ENCODE measurements at places on chromosomes 2 and 18.

DNA sequence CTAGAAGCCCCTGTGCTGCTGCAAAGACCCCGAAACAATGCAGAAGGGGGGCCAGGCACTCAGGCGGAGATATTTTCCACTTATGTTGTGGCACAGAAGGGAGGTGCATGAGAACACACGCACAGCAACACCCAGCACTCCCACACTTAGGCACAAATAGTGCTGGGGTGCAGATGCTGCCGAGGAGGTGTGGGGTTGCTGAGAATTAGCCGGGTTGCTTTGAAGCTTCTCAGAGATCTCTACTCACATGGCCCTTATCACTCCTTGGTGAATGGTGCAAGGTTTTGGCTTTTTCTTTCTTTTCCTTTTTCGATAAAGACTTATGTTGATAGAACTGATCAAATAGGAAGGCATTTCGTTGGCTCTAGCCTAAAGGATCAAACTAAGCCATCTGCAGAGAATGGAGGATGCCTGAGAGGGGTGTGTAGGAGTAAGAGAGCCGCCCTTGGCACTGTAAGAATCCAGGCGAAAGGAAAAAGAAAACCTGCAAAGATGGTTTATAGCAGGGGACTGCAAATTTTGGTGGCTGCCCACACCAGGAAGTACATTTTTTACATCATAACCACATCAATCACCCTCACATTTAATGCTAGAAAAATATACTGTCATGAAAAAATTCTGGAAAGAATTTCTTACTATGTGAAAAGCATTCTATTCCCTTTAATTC lies 27.9 kb upstream of the FHL2 start:
- no peak for DNase-seq

GRCh38 chr2:60297296-60298005 lies 256.0 kb downstream of the BCL11A start:
- no peak for DNase-seq

DNA sequence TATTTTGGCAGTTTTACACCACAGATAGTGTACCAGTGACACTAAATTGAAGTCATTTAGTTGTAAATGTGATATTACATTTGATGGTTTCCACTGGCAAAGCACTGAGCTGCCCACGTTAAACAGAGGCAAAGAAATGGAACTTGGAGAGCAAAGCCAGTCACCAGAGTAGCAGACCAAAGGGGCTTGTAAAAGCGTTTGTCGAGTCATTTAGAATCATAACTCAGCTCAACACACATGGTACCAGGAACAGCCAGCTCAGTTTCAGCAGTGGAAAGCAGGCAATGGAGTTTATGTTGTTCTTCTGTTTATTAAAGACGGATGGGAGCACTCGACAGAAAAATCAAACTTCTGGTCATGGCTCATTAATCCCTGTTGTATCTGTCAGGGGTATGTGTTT lies 91.2 kb downstream of the POU3F3 start:
- no peak for DNase-seq

DNA sequence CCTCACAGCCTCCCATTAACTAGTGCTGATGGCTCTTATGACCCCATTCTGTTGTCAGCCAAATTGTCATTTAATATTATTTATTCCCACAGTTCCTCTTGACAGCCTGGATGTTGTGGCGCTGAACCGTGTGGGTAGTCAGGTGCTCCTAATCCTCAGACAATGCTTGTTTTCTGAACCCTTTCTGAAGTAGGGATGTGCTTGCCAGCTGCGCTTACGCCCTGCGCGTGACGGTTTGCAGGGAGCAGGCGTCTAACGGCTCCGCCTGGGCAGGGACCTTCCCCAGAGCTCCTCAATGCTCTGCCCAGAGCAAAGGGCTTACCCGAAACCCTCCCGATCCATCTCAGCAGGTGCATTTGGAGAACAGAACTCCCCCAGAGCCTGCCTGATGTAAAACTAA lies 358.2 kb upstream of the MYT1L start:
- DNase-seq = no peak

DNA sequence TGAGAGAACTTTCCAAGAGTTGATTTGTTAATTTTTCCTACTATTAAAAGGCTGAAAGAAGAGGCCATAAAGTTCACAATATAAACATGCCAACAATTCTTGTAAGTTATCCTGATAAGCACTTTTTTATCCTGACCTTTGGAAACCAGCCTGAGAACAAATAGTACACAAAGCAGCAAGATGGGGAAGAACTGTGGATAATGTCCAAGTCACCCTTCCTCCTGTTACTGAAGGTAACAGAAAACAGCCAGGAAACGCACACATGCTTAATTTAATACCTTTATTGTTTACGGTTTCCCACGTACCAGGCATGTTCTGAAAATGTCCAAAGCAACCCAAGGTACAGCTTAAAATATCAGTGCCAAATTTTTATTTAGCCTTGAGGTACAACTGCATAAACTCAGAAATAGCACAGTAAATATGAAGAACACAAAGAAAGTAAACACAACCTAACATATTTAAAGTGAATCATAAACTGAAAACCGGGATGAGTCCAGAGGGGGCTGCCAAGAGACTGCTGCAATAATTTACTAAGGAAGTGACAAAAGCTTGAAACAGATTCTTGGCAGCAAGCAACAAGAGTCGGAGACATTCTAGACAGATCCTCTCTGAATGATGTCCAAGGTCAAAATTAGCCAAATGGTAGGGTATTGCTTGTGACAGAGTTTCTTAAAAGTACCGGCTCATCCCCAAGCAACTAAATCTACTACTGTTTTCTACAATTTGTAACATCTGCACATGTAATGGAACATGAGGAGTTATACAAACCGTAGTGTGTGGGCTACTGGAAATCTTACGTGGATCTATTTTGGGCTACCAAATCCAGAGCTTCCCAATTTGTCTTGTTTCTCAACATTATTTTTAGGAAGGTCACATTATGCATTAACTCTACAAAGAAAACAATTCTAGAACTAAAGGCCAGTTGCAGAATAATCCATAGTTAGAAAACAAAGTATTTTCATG lies 93.2 kb downstream of the CABYR start:
- no peak for DNase-seq

DNA sequence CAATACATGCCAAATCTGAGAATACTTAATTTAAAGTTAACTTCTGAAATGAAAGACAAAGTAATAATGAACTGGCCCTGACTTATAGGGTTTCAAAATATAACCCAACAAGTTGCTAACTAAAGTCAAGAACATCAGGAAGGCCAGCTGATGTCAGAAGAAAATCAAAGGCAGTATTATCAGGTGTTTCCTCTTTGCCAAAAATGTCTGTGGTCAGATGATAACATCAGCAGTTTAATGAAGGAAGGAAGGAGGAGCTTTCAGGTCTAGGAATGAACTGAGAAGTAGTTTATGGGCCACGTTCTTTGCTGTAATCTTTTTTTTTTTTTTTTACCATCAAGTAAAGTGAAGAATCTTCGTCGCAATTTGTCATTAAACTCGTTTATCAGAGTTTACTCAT lies 40.9 kb downstream of the CDH2 start:
- DNase-seq = no peak

DNA sequence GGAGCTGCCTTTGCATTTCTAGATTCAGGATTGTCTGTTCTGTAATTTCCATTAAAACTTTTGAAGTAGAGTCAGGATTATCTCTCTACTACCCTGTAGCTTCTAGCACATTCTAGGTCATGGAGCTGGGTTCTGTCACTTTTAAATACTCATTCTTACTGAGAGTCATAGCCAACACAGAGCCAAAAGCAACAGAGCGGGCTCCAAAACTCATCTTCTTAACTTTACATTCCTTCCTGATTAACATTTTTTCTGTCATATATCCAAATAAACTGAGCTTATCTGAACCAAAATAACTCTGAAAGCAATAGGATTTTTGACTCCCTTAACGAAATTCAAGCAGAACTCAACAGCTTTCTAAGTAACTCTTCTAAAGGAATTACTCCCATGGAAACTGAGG lies 12.9 kb downstream of the PREPL start:
- no peak for DNase-seq

GRCh38 chr2:191844706-191845105 lies 2.2 kb downstream of the CAVIN2 start:
- no peak for DNase-seq

DNA sequence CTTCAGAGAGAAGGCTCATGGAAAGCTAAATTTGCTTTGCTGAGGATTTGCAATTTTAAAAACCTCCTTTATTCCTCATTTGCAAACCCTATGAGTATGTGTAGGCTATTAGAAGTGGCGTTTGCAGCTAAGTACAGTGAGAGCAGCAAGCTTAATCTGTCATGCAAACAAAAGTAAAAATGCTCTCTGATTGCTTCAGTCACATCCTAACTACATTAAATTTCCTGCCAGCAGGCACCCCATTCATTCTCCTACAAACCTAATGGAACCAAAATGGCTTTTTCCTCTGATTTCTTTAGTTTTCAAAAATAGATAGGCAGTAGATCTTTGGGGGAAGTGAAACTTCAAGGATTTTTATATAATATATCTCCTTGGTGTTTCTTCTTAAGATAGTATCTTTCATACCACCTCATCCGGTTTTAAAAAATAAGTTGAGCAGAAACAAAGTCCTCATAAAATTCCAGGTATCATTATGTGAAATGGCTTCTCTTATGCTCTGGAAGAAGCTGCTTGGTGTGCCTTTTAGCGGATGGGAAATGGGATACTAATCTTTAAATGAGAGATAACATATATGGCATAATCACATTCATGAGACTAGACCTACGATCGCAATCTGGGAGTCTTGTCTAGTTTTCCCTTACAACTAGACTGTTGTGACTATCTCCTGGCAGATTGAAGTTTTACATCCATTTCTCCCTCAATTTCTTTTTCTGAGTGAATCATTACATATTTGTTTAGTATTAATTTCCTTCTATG lies 49.1 kb downstream of the CLIP4 start:
- DNase-seq = no peak

DNA sequence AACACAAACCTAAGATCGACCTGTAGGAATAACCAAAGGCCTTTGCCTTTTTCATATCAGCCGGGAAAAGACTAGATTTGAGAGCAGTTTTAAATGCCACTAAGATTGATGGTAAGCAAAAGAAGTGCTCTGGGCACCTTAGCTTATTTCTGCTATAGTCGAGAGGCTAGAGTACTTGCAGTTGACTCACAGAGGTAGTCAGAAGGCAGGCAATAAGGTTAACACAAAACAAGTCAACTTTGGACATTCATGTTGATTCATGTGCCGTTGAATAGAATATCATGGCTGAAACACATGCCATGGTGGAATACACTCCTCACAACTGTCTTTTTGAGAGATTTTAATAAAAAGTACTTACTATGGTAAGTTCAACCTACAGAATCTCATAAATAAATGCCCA lies 507.6 kb downstream of the ZEB2 start:
- DNase-seq = no peak

DNA sequence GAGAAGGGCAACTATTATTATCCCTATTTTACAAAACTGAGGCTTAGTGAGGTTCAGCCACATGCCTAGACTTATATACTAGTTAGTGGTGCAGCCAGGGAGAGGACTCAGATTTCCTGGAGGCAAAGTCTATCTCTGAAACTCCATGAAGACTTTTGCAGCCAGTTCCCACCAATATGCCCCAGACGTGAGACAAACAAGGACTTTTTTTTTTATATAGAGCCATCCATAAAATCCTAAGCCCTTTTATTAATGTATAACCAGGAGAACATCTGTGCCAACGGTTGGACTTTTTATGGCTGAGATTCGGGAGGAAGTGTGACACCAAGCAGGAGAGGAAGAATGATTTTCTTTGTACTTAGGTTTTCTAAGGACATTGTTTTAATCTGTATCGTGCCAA lies 29.9 kb downstream of the LIPG start:
- DNase-seq = no peak

- DNase-seq = no peak
These were observed 32.1 kb downstream of the PSMD1 start for GRCh38 chr2:231088754-231089153.

GRCh38 chr18:67428805-67429204 lies 87.7 kb downstream of the DSEL start:
- no peak for DNase-seq

GRCh38 chr18:37276111-37276890 lies 289.3 kb downstream of the CELF4 start:
- DNase-seq = no peak

DNA sequence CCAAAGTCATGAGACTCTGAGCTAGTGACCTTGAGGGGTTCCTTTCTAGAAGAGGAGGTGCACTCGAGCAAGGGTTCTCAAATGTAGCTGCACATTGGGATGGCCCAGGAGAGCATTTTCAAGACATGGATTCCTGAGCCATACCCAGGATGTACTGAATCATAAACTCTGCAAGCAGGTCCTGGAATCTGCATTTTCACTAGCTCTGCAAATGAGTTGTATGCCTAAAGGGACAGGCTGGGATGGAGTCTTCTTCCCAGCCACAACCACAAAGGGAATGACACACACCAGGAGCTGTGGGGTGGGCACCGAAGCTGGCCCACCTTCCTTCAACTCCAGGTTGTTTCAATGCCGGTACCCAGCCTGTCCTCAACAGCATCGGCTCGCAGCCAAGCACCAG lies 90.6 kb downstream of the GALNT14 start:
- no peak for DNase-seq

- DNase-seq = no peak
These were observed 154.9 kb downstream of the SATB2 start for GRCh38 chr2:199302851-199303250.

DNA sequence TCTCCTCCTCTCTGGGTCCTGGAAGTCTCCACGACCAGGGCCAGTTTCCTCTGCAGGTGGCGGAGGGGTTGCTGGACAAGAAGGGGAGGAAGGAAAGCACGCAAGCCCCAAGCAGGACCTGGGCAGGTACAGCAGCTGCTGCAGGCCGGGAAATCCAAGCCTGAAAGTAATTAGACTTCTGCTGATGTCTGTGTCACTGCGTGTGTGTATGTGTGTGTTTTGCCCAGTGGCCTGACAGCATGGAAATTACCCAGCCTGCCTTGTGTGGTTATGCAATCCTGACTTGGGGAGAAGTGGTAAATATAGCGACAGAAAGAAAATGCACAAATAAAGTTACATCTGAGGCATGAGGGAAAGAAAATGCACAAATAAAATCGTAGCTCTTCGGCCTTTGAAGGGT lies 121.8 kb upstream of the ZBTB14 start:
- DNase-seq = peak; percentile 64

- DNase-seq = no peak
These were observed 134.9 kb downstream of the ZAP70 start for GRCh38 chr2:97848306-97848705.

DNA sequence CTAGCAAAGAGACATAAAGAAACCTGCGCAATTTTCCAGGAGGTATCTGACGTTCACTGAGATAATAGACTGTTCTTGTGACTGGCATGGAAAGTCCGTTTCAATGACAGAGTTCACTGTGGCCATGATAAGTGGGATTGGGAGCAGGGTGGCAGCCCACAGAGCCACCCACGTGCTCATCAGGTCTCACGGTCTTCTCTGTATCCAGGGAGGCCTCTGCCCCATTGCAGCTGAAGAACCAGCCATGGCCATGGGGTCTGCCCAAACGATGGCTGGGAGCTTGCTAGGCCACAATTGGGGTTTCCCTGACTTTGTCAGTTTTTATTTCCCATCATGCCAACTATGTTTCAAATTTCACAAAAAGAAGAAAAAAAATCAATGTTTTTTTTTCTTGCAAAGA lies 57.2 kb downstream of the PDCL3 start:
- no peak for DNase-seq
